Thoracic aorta endothelial cell (primary cell): ENCODE measurements at places on chromosomes 4 and X. TPM values are rescaled to one million over a fixed set of nuclear protein-coding genes. Genes with fewer than 3 reads are reported as not detected.

Gene GCNA
- total RNA-seq: 1.7 and 1.9 TPM in 2 replicates

Gene FGF16
- 5.2 and 6.7 TPM in 2 replicates for total RNA-seq

Gene GYG2
- 0.13 and 0.14 TPM in 2 replicates for total RNA-seq

Gene JADE3
- total RNA-seq: 18.9 and 22.4 TPM in 2 replicates
